ENCODE measurements at places on chromosomes 7 and 10.
A peak's percentile ranks its signal among the peaks of the same experiment; 100 is the strongest.

DNA sequence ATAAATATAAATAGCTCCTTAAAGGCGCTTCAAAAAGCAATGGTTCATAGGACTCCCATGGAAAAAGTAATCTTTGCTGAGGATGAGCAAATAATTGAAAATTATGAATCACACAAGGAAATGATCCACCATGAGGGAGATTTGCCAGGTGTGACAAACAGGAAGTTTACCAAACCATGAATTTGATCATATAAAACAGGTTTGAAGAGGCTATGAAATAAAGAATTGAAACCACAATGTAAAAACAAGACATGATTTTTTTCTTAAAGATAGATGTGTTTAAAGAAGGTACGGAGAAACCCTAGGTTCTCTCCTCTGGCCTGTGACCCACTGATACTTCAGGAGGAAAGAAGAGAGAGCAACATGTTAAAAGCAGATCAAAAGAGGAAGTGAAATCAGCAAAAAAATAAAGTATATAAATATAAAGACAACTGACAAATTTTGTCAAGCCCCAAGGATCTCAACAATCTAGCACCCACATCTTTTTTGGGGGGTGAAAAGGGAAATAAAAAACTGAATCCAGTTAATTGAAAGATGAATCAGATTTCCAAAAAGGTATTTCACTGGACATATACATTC lies 111.3 kb upstream of the ASAH2 start:
- DNase-seq, result no peak

GRCh38 chr7:150417239-150417638 lies 33.2 kb upstream of the GIMAP8 start:
- no peak for DNase-seq

DNA sequence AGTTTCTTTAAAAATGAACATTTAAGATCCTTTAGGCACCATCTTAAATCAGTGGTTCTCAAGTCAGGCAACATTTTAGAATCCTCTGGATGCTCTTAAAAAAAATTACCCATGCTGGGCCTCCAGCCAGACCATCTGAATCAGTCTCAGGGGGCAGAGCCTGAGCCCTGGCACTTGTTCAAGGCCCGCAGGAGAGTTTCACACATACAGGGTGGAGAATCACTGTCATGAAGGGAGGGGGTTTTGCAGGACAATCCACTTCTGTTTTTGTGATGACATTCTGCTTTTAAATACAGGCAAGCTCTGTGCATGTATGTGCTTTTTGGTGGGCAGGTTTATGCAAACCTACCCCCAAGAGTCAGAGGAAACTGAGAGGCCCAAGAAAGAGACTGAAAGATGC lies 268.6 kb downstream of the SEC23IP start:
- no peak for DNase-seq

GRCh38 chr10:102147561-102147960 lies 4.6 kb upstream of the NOLC1 start:
- DNase-seq, result no peak

- no peak for DNase-seq
Observed at GRCh38 chr10:63441404-63441803, 24.4 kb downstream of the JMJD1C start.

GRCh38 chr7:127632276-127632910 lies 14.5 kb upstream of the PAX4 start:
- no peak for DNase-seq

DNA sequence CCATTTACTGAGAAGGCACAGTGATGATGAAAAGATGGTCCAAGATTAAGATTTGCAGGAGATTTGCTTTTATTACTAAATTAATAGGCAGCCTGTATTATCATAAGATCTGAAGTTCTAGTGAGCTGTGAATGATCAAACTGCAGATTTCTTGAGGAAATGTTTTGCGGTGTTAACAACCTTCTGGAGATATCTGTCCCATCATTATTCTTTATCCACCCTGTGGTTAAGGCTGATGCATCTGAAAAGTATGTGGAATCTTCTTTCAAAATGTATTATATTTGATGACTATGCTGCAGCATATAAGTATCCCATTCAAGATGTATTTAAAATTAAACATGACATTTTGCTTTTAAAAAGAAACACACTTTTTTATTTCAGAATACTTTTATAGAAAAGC lies 150.3 kb downstream of the POLR1F start:
- DNase-seq, result no peak

- DNase-seq, result peak; percentile 47
Observed at GRCh38 chr10:121928528-121928884, 675 bp upstream of the ATE1 start.

GRCh38 chr7:22724861-22725260 lies 2.1 kb upstream of the IL6 start:
- no peak for DNase-seq

DNA sequence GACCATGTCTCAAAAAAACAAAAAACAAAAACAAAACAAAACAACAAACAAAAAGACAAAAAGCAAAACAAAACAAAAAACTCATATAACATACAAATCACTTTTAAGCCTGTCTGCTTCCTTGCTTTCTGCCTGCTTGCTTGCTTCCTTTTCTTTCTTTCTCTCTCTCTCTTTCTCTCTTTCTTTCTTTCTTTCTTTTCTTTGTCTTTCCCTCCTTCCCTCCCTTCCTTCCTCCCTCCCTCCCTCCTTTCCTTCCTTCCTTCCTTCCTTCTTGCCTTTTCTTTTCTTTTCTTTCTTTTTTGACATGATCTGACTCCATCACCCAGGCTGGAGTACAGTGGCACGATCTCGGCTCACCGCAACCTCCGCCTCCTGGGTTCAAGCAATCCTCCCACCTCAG lies 15.9 kb upstream of the TRA2A start:
- DNase-seq, result no peak

- DNase-seq, result no peak
Observed at GRCh38 chr10:121085367-121085766, 234.2 kb downstream of the WDR11 start.

DNA sequence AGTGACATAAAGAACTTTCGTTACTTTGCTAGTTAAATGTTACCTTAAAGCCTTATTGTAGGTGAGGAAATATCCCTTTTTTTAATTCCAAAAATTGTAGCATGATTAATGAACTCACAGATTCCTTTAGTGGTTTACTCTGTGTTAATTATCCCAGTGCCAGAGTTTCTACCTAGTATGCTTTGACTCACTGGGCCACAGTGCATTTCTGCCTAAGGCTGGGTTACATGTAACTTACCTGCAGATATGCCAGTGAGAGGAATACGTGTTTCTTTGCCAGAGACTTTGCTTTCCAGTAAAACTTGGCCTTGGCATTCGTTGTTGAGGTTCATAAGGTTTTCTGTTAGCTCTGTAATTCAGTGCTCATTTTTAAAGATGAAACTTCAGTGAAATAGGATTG lies 380.8 kb upstream of the LRGUK start:
- DNase-seq, result no peak

DNA sequence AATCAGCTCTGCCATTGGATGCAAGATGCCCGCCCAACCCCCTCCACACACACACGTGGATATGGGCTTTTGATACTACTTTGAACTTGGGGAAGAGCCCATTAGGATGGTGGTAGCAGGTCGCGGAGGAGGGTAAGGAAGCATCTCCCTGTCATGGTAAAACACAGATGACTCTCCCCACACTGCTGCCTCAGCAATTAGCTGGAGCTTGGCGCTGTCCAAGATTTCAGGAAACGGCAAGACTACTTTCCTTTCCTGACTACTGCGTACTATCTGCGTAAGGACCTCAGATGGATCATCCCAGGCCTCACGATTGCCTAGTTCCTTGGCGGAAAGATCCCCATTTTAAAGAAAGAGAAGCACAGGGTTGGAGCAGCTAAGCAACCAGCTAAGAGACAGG lies 134.3 kb downstream of the C10orf90 start:
- no peak for DNase-seq

DNA sequence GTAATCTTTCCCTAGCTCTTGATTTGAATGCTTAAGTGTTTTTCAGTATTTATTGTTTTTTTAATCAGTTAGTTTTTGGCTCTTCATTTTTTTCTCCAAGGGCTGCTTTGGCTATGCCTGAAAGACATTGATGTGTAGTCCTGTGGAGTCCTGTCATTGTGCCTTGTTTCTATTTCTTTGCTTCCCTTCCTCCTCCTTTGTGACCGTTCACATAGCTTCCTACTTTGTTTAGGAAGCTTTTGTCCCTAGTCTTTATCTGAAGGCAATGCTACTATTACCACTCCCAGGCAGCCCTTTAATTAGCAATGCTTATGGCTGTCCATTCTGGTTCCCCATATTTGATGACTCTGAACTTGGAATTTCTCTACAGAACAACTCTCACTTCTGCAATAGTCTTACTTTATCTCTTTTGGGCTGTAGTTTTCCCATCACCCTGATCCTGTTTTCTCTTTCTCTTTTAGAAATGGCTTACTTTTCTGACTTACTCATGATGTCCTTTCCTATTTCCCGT lies 39.9 kb downstream of the ADCYAP1R1 start:
- DNase-seq, result no peak

Measured in T-helper 2 cell (primary cell).